Erythroblast (primary cell): ENCODE measurements at places on chromosomes 4 and X.

DNA sequence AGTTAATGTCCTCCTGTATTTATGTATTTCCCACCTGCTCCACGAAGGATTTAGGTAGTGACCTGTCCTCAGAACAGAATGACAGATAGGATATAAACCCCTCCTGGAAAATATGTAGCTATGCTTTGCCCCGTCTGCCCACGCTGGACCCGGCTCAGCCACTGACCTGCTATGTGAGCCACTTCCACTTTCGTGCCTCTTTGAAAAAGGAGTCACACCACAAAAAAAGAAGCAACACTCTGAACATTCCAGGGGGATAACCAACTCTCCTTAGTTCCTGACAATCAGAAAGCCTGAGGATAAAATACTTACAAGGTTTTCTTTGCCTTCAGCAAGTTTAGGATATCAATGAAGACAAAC lies 11.1 kb downstream of the ACSL1 start:
- DNase-seq = no peak

GRCh38 chr4:14345356-14345775 lies 656.9 kb upstream of the CPEB2 start:
- DNase-seq = no peak

DNA sequence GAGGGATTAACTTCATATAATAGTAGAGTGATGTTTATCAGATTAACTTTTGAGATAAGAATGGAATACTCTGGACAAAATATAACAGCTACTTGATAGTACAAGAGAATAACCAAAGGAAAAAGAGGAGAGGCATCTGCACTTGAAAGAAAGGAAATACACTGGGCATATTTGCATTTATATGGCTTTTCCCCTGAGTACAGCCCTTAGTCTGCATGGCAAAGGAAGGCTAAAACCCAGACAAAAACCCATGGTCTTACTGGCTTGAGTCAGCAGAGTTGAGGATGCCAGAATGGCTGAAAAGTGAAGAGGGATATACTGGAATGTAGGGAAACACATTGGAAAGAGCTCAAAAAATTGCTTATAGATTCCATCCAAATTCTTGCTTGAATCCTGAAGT lies 101.6 kb downstream of the COL4A5 start:
- no peak for DNase-seq

DNA sequence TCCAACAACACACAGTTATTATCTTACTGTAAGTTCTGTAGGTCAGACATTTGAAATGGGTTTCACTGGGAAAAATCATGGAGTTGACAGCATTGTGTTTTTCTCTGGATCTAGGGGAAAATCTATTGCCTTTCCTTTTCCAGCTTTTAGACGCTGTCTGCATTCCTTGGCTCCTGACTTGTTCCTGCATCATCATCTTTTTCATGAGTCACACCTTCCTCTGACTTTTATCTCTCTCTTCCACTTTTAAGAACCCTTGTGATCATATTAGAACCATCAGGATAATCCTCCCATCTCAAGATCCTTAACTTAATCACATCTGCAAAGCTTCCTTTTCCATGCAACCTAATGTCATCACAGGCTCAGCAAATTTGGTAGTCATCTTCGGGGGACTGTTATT lies 1454.8 kb downstream of the RPA4 start:
- no peak for DNase-seq

- no peak for DNase-seq
Observed at GRCh38 chr4:8030121-8030781, 90.6 kb upstream of the AFAP1 start.

DNA sequence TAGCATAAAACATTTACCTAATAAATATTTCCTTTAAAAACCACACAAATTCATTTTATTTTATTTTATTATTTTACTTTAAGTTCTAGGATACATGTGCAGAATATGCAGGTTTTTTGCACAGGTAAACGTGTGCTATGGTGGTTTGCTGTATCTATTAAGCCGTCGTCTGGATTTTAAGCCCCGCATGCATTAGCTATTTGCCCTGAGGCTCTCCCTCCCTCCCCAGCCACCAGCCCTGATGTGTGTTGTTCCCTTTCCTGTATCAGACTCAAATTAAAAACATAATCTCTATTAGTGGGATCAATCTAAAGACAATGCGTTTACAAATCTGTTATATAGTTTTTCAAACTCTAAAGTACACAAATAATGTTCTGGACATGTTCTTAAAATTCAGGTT lies 1.2 kb upstream of the HTN3 start:
- DNase-seq = no peak

DNA sequence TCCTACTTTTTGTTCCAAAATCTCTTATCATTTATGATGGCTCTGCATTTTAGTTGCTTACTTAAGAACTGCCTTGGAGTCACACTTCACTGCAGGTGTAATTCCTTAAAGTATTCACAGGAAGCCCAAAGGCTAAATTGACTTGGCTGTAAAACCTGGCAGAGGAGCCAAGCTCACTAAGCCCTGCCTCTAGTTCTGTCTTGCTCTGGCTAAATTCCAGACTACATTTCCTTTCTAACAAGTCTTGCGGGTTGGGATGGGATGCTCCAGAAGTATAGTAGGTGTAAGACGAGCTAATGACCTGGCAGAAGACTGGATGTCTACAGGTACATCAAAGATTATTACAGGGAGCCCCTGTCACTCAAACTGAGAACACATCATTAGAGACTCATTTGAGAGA lies 924.0 kb upstream of the INTU start:
- no peak for DNase-seq

DNA sequence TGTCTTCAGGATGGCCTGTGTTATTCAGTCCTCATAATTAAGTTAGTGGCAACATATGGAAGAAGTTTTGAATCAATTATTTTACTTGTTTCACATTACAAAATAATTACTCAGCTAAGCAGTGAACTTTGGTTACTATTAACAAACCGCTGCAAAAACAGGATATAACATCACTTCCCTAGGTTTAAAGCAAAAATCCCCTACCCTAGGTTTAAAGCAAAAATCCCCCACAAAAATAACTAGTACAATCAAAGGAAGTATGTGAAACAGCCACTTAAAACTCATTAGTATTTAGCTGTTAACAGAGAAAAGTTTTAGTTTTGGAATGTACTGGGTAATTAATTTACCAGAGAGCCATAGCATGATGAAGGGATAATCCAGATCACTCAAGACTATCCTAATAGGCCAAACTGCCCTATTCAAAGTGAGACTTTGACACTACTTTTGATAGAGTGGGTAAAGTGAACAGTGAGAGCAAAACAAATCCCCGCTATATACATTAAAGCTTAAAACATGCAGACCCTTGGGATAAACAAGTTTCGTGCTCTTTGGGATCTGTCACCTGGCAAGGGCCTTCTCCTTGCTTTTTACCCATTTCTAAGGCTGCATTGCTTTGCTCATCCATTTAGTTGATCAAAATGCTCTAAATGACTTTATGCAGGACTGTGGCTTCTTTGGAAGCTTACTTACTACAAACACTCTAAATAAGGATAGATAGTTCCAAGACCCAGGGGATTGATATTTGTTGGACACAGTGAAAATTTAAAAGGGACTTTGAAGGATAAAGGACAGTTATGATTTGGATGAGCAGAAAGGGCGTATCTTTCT lies 36.4 kb upstream of the GPR174 start:
- no peak for DNase-seq

GRCh38 chr4:130563185-130563888 lies 1467.4 kb downstream of the C4orf33 start:
- no peak for DNase-seq

DNA sequence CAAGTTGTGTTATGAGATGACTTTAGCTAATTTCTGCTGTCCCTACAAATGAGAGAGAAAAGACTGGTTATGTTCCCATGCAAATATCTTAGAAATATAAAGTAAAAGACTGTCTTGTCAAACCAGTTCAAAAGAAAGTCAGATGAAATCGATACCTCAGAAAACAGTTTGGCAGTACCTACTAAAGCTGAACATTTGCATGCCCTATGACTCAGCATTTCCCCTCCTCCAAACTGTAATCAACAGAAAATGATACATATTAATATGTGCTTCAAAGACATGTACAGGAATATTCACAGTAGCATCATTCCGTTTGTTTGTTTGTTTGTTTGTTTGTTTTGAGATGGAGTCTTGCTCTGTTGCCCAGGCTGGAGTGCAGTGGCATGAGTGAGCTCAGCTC lies 90.3 kb downstream of the ARX start:
- peak; percentile 16 for DNase-seq

DNA sequence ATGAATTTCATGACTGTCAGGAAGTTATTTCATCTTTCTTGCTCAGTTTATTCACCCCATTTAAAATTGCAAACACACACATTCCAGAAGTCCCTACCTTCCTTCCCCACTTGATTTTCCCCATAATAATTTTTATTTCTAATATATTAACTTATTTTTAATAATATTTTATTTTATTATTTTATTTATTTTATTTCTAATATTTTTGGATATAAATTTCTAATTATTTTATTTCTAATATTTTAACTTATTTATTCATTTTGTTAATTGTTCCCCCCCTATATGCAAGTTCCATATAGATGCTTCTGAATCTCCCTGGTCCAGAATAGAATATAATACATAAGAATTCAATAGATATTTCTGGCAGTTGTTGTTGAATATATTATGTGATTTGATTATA lies 293.7 kb upstream of the CPEB2 start:
- no peak for DNase-seq

DNA sequence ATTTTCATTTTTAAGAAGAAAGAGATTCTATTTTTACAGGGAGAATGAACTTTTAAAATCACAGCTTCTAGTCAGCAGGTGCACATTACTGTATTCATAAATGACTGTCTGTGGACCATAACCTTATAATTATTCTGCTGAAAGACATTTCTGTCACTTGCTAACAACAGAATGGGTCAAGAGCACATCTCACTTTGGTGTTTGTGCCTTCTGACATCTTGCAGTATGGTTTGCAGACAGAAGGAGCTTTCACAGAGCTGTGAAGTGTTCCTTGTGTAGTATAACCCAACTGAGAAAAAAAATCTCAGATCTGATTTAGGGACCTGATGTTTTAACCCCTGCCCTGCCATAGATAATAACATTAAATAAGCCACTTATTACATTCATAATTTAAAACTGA lies 131.4 kb upstream of the CTSO start:
- no peak for DNase-seq
